ENCODE measurements at places on chromosomes 12 and 14.

DNA sequence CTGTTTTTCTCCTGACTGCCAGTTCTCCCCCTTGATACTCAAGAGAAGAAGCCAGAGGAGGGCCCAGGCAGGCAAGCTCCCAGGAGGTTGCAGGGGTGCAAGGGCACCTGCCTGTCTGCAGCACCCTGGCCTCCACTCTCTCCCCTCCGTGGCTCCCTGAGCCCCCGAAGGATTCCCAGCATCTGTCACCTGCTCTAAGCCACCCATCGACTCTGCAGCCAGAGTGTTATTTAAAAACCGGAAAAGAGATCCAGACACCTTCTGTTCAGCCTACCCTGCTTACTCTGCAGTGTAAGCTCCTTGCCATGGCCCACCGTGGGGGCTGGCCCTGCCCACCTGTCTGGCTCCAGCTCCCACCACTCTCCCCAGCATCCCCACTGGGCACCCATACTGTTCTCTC is 121.4 kb downstream of the KSR2 start:
- DNase-seq = no peak

- no peak for DNase-seq
Observed at GRCh38 chr12:127579446-127579845, 687.5 kb upstream of the TMEM132C start.

GRCh38 chr12:41881891-41882805 is 262.5 kb downstream of the GXYLT1 start:
- DNase-seq = peak; percentile 18

- peak; percentile 45 for DNase-seq
Observed at GRCh38 chr14:44778604-44779003, 183.1 kb downstream of the KLHL28 start.

GRCh38 chr12:29754235-29755189 is 29.2 kb downstream of the TMTC1 start:
- DNase-seq = no peak

GRCh38 chr12:45918818-45919217 is 71.6 kb downstream of the SCAF11 start:
- DNase-seq = no peak

GRCh38 chr14:95784137-95784536 is 70.2 kb upstream of the TCL1A start:
- peak; percentile 86 for DNase-seq

DNA sequence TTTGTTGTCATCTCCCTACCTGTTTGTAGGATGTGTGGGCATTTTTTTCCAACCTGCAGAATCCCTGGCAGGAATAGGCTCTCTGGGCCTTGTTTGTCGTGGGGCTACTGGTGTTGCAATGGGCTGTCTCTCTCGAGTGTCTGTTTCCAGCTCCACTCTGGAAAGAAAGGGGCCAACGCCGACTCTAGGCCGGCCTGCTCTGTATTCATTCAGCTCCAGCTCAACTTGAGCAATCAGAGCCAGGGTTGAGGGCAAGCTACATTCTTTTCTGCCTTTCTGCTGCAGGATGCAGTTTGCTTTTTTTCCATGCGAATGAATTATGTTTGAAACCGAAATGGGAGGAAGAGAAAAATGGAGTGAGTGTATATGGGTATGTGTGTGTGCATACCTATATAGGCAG is 2.3 kb downstream of the JDP2 start:
- DNase-seq = peak; percentile 28

DNA sequence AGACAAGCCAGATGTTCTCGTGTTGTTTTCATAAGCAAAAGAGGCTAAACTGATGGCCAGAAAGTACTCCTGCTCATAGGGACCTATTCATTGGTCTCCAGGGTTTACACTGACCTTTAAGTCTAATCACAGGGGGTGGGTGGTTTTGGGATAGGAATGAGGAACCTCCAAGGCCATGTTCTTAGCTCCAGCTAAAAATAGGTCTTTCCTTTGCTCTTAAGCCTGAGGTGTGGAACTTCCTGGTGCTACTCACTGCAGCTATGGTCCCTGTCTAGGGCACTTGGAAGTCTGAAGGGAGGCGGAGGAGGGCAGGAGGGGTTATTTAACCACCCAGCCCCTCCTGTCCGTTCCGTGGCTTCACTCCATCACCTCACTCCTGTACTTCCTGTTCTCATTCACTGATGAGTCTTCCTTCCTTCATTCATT is 18.6 kb downstream of the GPRC5A start:
- no peak for DNase-seq

DNA sequence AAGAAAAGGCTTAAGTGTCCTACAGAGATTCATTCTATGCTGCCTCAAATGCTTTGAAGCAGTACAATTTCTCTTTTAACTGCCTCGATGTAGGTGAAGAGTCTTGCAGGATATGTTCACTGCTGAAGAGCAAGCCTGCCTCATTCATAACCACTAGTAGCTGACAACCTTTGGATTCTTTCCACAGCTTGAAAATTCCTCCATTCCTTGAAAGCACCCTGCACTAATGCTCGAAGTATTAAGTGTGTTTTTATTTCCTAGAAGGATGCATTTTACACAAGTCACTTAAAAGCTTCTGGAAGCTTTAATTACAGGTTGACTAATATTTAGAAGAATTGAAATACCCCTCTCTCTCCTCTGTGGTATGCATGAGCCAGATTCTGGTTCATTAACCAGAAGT is 429.4 kb downstream of the DIO2 start:
- DNase-seq = no peak

GRCh38 chr12:3250576-3250975 is 173.4 kb downstream of the TSPAN9 start:
- DNase-seq = no peak

GRCh38 chr12:105384916-105385535 is 54.5 kb downstream of the C12orf75 start:
- no peak for DNase-seq

DNA sequence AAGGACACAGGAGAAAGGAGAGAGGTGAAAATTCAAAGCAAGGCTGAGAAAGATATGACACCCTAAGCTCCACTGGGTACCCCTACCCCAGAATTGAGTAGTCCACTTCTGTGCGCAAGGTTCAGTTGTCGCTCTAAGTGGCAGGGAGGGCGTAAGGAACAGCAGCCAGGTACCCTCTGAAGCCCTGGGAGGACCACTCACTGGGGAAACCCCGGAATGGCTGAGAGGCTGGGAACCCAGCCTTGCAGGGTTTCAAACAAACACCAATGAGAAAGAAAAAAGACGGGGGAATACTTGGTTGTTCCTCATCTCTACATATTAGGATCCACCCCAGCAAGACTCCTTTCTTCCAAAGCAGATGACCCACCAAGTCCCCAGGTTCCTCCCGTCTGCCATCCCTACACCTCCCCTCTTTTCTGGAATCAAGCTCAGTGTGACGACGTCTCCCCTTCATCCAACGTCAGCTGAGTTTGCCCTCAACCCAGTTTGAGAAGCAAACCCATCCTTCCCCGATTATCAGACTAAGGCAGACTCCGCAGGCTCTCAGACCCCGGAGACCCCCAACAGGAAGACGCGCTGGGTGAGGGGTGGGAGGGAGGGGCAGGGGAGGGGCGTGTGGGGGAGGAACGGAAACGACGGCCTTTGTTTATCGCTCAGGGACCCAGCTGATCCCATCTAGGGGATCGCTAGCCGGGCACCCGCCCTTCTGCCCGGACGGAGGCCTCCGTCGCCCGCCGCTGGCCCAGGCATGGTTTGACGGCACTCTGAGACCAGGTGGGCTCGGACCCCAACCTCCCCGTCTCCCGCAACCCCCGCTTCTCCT is 795 bp downstream of the LMBR1L start:
- DNase-seq = peak; percentile 83

DNA sequence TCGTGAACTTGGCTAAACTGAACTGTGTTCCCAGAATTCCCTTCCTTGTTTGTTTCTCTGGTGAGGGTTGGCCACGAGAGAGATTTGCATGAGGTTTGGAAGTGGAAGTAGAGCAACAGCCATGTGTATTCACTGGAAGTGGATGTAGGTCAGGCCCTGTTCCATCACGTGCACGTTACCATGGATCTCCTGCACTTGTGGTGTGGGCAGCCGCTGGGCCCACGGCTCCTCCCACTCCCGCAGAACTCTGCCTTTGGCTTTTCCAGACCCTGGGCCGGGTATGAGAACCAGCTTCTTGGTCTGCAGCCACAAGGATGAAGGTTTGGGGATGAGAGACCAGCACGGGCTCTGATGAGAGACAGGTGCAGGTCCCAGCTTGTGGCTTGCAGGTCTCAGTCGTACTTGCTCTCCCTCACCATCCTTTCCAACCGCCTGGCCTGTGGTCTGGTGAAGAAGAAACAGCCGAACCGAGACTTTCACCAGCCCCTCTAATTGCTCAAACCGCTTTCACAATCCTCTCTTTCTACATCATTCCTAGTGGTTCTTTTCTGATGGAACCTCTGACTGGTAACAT is 94.9 kb downstream of the DUSP16 start:
- peak; percentile 29 for DNase-seq

- DNase-seq = no peak
Observed at GRCh38 chr12:88921890-88922532, 341.7 kb upstream of the KITLG start.

- DNase-seq = no peak
Observed at GRCh38 chr14:90611936-90612335, 204.3 kb downstream of the TTC7B start.

- no peak for DNase-seq
Observed at GRCh38 chr14:46051796-46052195, 599.8 kb downstream of the RPL10L start.

Measured in eye (tissue), 1 donor.